ENCODE measurements at places on chromosomes 1 and 21. TPM values are rescaled to one million over a fixed set of nuclear protein-coding genes. Genes with fewer than 3 reads are reported as not detected.

Gene KRTAP7-1
- not detected for total RNA-seq

Gene MAN1C1
- total RNA-seq: 4.7 TPM

Gene S100A16
- total RNA-seq: 277 TPM

Gene RNU1-2
- total RNA-seq: under 0.01 TPM

Gene SSX2IP
- 42.2 TPM for total RNA-seq

Gene MEX3A
- total RNA-seq: 2.0 TPM

Gene GJA9
- not detected for total RNA-seq

Gene OR10J4
- total RNA-seq: not detected

Gene KCNJ9
- total RNA-seq: not detected

Gene DLGAP3
- total RNA-seq: 0.17 TPM

Gene NBPF6
- not detected for total RNA-seq

Gene BTBD19
- 3.9 TPM for total RNA-seq

Gene POU3F1
- 0.17 TPM for total RNA-seq

Gene NR1I3
- not detected for total RNA-seq

Gene GPA33
- not detected for total RNA-seq

Gene KCNA3
- total RNA-seq: 3.5 TPM

Gene KCNAB2
- total RNA-seq: 3.3 TPM

Gene CSRP1
- total RNA-seq: 347 TPM

Gene FAM78B
- 0.29 TPM for total RNA-seq

Gene ATP1A4
- total RNA-seq: not detected

Measured in smooth muscle cell of trachea (primary cell).